ENCODE measurements at places on chromosomes 3 and 15. TPM values are rescaled to one million over a fixed set of nuclear protein-coding genes. Genes with fewer than 3 reads are reported as not detected.

Gene UBL7
- 42.3 TPM for polyA plus RNA-seq

Gene RPSA
- polyA plus RNA-seq, result 3,649 TPM

Gene CA12
- polyA plus RNA-seq, result 0.02 TPM

Gene TGM5
- not detected for polyA plus RNA-seq

Gene SCN5A
- 0.02 TPM for polyA plus RNA-seq

Gene LTK
- 5.3 TPM for polyA plus RNA-seq

Gene RTP3
- not detected for polyA plus RNA-seq

Gene LNP1
- 1.5 TPM for polyA plus RNA-seq

Gene PLA1A
- 0.61 TPM for polyA plus RNA-seq

Gene COL7A1
- 110 TPM for polyA plus RNA-seq

Gene BLOC1S6
- 18.6 TPM for polyA plus RNA-seq

Gene TNNC1
- polyA plus RNA-seq, result 5.8 TPM

Gene ZNF197
- 6.1 TPM for polyA plus RNA-seq

Gene GOLGA8T
- polyA plus RNA-seq, result 0.06 TPM

Gene RHOV
- 0.19 TPM for polyA plus RNA-seq

Gene GOLGA6A
- polyA plus RNA-seq, result 0.03 TPM

Gene CLDN16
- 0.06 TPM for polyA plus RNA-seq

Gene CFAP100
- not detected for polyA plus RNA-seq

Gene RTF1
- 19.4 TPM for polyA plus RNA-seq

Gene HRH1
- polyA plus RNA-seq, result 0.42 TPM

Gene SOX14
- polyA plus RNA-seq, result not detected

Gene VEPH1
- 0.83 TPM for polyA plus RNA-seq

Gene CDCP1
- polyA plus RNA-seq, result 0.15 TPM

Gene ANKUB1
- 0.03 TPM for polyA plus RNA-seq

Gene GCNT3
- polyA plus RNA-seq, result not detected

Gene ANKRD63
- not detected for polyA plus RNA-seq

Gene PTPRG
- polyA plus RNA-seq, result 1.6 TPM

Gene TF
- polyA plus RNA-seq, result 2.3 TPM

Gene FHIT
- polyA plus RNA-seq, result 4.7 TPM

Gene DLEC1
- 0.42 TPM for polyA plus RNA-seq

Gene SCAANT1
- polyA plus RNA-seq, result not detected

Gene GOLGA6L4
- 1.2 TPM for polyA plus RNA-seq

Gene TEX264
- 57.9 TPM for polyA plus RNA-seq

Gene CLSTN2
- 0.13 TPM for polyA plus RNA-seq

Gene ALDH1A2
- polyA plus RNA-seq, result 0.26 TPM

Gene RUVBL1
- 21.6 TPM for polyA plus RNA-seq

Gene SCN11A
- polyA plus RNA-seq, result 0.26 TPM

Gene ACOX2
- polyA plus RNA-seq, result 5.5 TPM

Gene ACAN
- 0.20 TPM for polyA plus RNA-seq

Gene ITPKA
- polyA plus RNA-seq, result 0.09 TPM

Data from spleen (tissue), 13 donors.